ENCODE measurements at places on chromosomes 1 and 21.

GRCh38 chr1:30976143-30976542 is 67.6 kb upstream of the SDC3 start:
- H3K36me3 ChIP-seq = peaks cover 64% of the 10 kb centered on the region
- H3K4me1 ChIP-seq = peaks cover 52% of the 10 kb centered on the region
- H3K27me3 ChIP-seq = no peaks in the 10 kb centered on the region
- H3K4me3 ChIP-seq = peak overlapping the region; percentile 10
- no peak for DNase-seq

- no peak for DNase-seq
- peaks cover 32% of the 10 kb centered on the region for H3K4me1 ChIP-seq
- no peaks in the 10 kb centered on the region for H3K36me3 ChIP-seq
- H3K4me3 ChIP-seq = no peak overlapping the region
- no peak overlapping the region for H3K27ac ChIP-seq
- no peaks in the 10 kb centered on the region for H3K27me3 ChIP-seq
Observed at GRCh38 chr1:67436511-67437055, 6.4 kb upstream of the SERBP1 start.

- H3K27ac ChIP-seq = peak overlapping the region; percentile 65
- no peaks in the 10 kb centered on the region for H3K27me3 ChIP-seq
- H3K4me1 ChIP-seq = no peaks in the 10 kb centered on the region
- DNase-seq = no peak
- H3K4me3 ChIP-seq = no peak overlapping the region
- peaks cover 70% of the 10 kb centered on the region for H3K36me3 ChIP-seq
Observed at GRCh38 chr1:119917304-119918055, 21.2 kb upstream of the ADAM30 start.

DNA sequence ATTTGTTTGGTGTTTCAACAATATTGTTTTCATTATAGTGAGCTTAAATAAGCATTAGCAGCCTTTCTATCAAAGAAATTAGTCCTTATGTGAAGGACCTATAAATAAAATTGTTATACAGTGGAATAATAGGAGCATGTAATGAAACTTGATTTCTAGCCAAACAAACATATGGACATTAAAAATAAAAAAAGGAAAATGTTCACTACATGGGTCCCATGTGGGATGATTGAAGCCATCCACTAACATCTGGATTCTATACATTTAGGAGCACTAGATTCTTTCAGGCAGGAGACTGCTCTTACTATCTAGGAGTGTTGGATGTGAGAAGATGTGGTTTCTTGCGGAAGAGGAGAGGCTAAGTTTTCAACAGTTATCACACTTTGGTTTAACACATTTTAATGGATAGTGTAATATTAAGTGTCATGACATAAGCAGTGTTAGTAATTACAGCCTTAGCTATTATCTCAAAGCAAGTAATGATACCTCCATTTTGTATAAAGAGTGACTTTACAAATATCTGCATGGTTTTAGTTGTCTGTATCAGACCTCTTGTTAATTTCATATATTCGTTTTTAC is 62.3 kb downstream of the LYPLAL1 start:
- no peak overlapping the region for H3K27ac ChIP-seq
- H3K27me3 ChIP-seq = no peaks in the 10 kb centered on the region
- no peaks in the 10 kb centered on the region for H3K4me1 ChIP-seq

GRCh38 chr21:43640400-43640799 is 18.9 kb downstream of the HSF2BP start:
- no peaks in the 10 kb centered on the region for H3K36me3 ChIP-seq
- peaks cover 7% of the 10 kb centered on the region for H3K27me3 ChIP-seq
- no peak for DNase-seq
- no peak overlapping the region for H3K27ac ChIP-seq
- no peak overlapping the region for H3K4me3 ChIP-seq

GRCh38 chr1:108027389-108027788 is 62.4 kb upstream of the VAV3 start:
- no peak overlapping the region for H3K4me3 ChIP-seq
- peaks cover 8% of the 10 kb centered on the region for H3K27me3 ChIP-seq
- no peaks in the 10 kb centered on the region for H3K36me3 ChIP-seq
- no peaks in the 10 kb centered on the region for H3K4me1 ChIP-seq

GRCh38 chr1:23497777-23498439 is 13.9 kb upstream of the ASAP3 start:
- no peak overlapping the region for H3K4me3 ChIP-seq
- peaks cover 11% of the 10 kb centered on the region for H3K27me3 ChIP-seq
- peaks cover 3% of the 10 kb centered on the region for H3K4me1 ChIP-seq
- no peaks in the 10 kb centered on the region for H3K36me3 ChIP-seq
- DNase-seq = no peak

- H3K27me3 ChIP-seq = no peaks in the 10 kb centered on the region
- DNase-seq = no peak
- H3K4me1 ChIP-seq = no peaks in the 10 kb centered on the region
- H3K27ac ChIP-seq = no peak overlapping the region
Observed at GRCh38 chr1:199751962-199752687, 275.4 kb upstream of the NR5A2 start.

DNA sequence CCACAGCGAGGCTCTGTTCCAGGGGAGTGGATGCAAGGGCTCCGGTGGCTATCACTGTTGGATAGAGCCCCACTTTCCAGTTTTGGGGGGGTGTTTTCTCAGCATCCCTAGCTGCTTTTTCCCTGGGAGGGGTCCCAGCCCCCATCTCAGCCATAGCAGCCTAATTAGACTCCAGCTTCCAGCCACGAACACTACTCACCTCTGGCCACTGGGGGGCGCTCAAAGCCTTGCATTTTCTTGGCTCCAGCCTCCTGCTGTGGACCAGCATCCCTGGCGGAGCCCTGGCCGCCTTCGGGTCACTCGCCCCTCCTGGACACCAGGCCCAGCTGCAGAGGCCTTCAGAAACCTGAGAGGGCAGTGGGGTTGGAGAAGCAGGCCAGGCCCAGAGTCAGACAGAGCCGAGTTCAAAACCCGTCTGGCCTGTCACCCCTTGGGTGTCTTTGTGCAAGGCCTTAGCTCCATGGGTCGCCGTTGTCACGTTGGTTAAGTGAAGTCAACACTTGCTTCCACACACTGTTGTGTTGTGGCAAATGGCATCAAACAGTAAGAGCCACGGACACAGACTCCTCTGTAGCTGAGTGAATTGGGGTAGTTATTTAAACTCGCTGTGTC is 93.5 kb upstream of the ACTL8 start:
- no peak overlapping the region for H3K4me3 ChIP-seq
- H3K27me3 ChIP-seq = no peaks in the 10 kb centered on the region
- no peaks in the 10 kb centered on the region for H3K36me3 ChIP-seq
- DNase-seq = peak; percentile 24
- no peaks in the 10 kb centered on the region for H3K4me1 ChIP-seq

- no peaks in the 10 kb centered on the region for H3K36me3 ChIP-seq
- H3K27ac ChIP-seq = no peak overlapping the region
- DNase-seq = no peak
- H3K4me3 ChIP-seq = no peak overlapping the region
Observed at GRCh38 chr1:26220199-26220912, 13.6 kb upstream of the CEP85 start.

DNA sequence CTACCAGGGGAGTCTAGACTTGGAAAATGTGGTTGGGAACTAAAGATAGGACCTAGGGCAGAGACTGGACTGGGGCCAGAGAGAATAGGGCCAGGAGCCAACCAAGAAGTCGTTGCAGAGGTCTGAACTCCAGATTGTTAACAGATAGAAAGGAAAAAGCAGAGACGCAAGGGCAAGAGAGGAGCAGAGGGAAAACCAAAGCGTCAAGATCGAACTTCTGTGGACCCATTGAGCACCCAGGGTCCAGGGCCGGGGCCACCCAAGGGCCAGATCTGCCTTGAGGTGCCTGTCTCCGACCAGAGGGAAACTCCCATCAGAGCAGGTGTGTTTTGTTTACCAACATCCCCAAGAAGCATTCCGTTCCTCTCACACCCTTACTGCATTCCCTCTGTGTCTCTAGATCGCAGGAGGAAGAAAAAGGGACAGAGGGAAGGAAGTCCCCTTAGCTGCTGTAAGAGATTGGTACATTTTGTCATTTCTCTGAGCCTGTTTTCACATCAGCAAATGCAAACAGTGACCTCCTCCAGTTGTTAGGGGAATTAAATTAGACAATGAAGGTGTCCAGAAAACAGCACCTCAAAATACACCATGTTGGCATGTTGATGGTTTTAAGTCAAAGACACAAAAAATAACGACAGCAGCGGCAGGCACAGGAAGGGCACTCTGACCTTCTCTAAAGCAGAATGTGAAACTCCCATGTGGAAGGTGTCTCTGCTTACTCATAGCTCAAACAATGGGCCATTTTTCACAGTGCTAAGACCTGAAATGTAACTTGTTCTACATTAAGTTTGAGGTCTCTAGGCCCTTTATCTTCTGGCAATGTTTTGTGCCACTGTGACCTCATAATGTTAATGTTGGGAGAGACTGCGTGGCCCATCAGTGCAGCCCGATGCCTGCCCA is 105.8 kb upstream of the RAB4A start:
- H3K4me1 ChIP-seq = peaks cover 3% of the 10 kb centered on the region
- no peak overlapping the region for H3K4me3 ChIP-seq
- H3K27me3 ChIP-seq = peaks cover 3% of the 10 kb centered on the region
- H3K36me3 ChIP-seq = no peaks in the 10 kb centered on the region
